Articular chondrocyte of knee joint (primary cell): ENCODE measurements at places on chromosomes 2 and 18. TPM values are rescaled to one million over a fixed set of nuclear protein-coding genes. Genes with fewer than 3 reads are reported as not detected.

TMEFF2 gene
- not detected in 2 replicates for total RNA-seq

KCNE4 gene
- total RNA-seq: 43.4 and 63.8 TPM in 2 replicates

RBM44 gene
- 0.65 and 1.6 TPM in 2 replicates for total RNA-seq

CPS1 gene
- 28.2 and 37.2 TPM in 2 replicates for total RNA-seq

NT5C1B gene
- total RNA-seq: not detected in 2 replicates
